T-helper 9 cell (primary cell): ENCODE measurements at places on chromosomes 3 and 15.
A peak's percentile ranks its signal among the peaks of the same experiment; 100 is the strongest.

DNA sequence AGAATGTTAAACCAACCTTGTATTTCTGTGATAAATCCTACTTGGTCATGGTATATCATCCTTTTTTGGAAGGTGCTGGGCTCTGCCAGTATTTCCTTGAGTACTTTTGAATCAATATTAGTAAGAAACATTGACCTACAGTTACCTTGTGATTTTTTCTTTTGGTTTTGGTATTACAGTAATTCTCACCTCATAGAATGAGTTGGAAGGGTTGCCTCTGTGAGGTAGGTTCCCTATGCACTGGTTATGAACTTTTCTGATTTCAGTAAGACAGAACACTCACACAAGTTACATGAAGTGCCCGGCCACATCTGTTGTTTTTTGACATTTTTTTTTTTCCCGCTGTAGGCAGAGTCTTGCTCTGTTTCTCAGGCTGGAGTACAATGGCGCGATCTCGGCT is 20.0 kb downstream of the PCCB start:
- DNase-seq: no peak

DNA sequence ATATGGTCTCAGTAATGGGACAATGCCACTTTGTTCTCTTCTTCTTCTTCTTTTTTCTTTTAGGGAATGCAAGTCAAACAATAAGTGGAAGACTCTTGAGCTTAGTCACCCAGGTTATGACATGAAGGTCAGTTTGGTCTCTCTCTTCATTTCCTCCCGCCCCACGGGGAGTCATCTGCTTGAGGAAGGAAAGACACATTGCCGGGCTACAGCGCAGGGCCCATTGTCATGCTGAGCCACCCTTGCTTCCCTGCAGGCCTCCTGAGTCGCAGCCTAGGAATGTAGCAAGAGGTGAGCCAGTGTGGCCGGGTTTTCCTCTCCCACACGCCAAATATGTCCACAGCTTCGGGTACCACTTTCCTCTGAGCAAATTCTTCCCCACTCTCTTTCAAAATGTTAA is 47.6 kb downstream of the RAP2B start:
- no peak for DNase-seq

DNA sequence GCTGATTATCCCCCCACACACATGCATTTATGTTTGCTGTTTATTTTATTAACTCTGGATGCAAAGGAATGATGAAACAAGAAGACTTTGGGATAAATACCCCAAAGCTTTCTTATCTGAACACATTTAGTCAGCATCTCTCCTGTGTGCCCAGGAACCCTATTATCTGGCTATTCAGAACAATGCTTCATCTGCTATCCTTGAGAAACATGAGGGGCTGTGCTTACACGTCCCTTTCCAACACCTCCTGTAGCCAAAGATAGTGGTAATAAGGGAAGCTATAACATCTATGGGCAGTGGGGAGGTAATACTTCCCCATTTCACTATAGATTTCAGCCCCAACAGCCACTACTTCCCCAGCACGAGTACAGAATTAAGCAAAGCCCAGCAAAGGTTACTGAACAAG is 94.7 kb downstream of the SSR3 start:
- no peak for DNase-seq

- no peak for DNase-seq
Observed at GRCh38 chr15:34721802-34722438, 32.9 kb downstream of the GJD2 start.

DNA sequence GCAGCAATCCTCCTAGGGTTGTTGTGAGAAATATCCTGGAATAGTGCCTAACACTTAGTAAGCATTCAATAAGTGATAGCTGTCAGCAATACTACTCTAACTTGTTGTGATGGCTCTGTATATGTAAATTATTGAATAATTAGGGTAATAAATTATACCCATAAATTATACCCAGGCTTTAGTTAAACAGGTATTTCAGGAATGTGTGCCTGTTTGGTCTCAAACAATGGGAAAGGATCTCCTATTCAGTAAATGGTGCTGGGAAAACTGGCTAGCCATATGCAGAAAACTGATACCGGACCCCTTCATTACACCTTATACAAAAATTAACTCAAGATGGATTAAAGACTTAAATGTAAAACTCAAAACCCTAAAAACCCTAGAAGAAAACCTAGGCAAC is 14.8 kb upstream of the ARNT2 start:
- no peak for DNase-seq

GRCh38 chr3:72665701-72666446 is 182.4 kb downstream of the SHQ1 start:
- peak; percentile 43 for DNase-seq

DNA sequence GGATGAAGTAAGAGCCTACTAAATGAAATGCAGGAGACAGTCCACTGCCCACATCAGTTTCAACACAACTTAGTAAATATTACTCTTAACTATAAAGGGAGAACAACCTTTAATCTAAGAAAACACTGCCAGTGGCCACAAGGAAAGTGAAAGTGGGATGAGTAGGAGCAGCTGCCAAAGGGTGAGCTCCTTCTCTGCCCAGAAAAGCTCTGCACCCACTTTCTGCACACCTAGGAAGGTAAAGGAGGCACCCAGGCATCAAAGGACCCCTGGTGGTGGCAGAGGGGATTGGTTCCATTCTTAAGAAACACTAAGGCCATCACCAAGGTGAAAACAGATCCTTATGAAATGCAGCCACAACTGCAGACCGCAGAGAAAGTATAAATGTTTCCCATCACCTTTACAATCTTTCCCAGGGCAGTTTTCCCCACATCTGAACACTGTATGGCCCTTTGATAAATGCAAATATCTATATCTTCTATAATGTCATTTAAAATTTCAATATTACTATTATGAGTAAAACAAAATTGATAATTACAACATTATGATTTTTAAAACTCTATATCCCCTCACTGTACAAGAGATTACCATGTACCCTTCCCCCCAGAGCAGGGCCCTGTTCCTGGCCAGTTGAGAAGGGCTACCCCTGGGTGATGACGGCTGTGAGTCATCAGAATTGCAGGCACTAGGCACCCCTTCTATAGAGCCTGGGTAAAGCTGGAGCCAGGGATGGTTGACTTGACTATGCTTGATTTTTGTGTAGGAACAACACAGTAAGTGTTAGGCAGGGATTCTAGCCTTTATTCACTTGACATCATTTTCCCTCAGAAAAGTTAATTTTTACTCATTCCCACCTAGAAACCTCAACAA is 92.0 kb downstream of the SNRK start:
- peak; percentile 62 for DNase-seq

GRCh38 chr3:51243924-51244323 is 141.2 kb upstream of the MANF start:
- no peak for DNase-seq

DNA sequence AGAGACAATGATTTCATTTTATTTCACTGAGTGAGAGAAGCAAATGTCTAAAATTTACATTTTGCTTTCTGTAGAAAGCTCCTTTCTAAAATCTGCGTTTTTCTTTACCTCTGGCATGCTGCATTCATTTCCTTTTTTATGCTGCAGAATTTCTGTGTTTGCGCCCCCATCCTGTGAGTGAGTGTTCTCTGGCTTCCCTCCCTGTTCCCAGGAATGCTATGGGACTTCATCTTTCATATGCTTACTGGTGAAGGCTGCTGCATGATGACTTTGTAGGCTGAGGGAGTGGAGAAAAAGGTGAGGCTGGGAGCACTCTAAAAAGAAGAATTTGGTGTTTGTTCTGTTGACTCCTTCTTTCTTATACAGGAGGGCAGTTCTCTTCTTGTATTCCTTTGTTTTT is 7.7 kb upstream of the TMC3 start:
- no peak for DNase-seq

GRCh38 chr15:59247364-59247763 is 40.7 kb downstream of the LDHAL6B start:
- peak; percentile 10 for DNase-seq

DNA sequence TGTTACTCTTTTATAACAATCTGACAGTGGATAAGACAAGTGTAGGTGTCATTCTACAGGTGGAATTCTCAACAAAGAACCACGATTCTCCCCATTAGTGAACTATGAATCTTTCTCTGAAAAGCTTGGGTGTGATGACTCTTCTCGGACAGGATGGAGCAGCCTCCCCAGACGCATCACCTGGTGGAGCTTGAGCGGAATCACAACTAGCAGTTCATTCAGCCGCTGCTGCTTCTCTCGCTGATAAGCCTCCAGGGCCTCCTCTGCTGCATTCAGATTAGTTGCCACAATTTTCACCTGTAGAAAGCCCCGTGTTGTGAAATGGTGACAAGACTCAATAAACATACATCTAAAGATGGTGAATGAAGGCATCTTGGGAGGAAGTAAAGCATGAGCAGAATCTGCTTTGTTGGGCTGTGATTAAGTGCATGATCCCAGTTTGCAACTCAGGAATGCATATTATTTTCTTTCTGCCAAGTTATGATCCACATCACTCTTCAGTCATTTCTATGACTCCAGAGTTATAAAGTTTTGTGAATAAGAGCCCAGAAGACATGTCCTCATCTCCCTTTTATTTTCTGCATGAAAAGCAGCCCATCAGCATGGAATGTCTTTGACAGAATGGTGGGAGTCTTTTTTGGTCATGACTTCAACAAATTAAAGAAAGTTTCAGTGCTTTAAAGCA is 93.6 kb downstream of the BOC start:
- no peak for DNase-seq

DNA sequence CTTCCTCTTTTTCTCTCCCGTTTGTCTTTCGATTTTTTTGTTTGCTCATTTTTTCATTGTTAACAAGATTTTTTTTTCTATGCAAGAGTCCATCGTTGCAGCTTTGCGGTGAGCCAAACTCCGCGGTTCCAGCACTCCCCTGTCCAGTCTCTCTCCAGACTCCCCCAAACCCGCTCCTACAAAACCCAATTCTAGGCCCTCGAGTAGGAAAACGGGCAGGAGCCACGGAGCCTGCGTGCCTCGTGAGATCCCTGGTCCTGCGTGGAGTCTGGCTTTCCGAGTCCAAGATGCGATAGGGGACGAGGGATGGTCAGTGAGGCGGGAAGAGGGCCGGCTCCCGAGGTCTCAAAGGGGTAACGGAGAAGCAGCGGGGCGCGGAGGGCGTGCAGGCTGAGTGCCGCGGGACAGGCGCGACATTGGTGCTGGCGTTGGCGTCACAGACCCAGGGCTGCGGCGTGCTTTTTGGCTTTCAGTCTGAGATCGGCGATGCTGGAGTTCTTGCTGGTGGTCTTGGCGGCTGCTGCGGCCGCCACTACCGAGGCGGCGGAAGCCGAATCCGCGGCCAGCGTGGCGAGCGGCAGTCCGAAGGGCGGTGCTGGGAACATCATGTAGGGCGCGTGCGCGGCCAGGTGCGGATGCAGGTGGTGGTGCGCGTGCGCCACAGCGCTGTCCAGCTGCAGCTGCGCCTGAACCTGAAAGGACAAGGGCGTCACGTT is 8.5 kb downstream of the SHOX2 start:
- DNase-seq: peak; percentile 51

- DNase-seq: no peak
Observed at GRCh38 chr3:3851621-3852323, 52.5 kb downstream of the LRRN1 start.

DNA sequence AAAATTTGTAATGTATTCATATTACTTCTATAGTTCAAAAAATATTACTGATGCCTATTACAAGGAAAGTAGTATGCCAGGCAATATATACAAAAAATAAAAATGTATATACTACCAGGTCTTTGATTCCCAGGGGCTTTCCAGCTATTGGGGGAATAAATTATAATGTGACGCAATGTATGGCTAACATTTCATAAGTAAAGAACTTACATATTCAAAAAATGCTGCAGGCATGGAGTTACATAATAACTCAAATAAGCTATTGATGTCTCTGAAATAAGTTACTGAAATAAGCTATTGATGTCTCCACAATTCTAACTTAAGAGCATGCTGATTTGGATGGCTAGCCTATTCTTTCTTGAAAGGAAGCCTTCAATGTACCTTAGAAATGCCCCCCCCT is 30.2 kb downstream of the MCCC1 start:
- no peak for DNase-seq

- DNase-seq: no peak
Observed at GRCh38 chr15:95368191-95368590, 962.3 kb upstream of the NR2F2 start.

DNA sequence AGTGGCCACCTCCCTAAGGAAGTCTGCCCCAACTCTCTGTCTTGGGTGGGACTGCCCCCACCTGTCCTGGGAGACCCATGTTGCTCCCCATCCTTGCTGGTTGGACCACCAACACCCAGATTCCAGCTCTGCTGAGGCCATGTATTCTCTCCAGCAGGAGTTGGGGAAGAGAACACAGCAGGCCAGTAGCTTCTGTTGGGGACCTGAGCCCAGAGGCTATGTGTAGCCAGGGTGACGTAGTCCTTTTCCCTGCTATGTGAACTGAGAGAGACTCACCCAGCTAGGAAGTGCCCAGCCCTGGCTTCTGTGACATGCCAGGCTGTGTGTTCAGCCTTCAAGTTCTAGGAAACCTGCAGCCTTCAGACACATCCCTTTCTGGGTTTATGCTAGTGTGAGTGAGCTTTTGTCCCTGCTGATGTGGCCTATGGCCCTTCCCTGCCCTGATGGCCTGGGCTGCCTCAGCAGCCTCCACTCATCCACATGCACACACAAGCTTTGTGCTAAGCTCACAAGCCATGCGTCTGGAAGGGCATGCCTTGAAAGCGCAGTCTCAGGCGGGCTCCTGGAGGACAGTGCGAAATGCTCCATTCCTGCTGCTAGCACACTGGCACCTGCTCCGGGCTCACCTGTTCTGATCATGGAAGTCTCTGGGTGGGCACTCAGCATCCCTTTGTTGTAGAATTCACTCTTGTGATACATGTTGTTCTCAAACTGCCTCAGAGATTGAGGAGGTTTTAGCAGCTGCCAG is 42.6 kb downstream of the KY start:
- DNase-seq: no peak

DNA sequence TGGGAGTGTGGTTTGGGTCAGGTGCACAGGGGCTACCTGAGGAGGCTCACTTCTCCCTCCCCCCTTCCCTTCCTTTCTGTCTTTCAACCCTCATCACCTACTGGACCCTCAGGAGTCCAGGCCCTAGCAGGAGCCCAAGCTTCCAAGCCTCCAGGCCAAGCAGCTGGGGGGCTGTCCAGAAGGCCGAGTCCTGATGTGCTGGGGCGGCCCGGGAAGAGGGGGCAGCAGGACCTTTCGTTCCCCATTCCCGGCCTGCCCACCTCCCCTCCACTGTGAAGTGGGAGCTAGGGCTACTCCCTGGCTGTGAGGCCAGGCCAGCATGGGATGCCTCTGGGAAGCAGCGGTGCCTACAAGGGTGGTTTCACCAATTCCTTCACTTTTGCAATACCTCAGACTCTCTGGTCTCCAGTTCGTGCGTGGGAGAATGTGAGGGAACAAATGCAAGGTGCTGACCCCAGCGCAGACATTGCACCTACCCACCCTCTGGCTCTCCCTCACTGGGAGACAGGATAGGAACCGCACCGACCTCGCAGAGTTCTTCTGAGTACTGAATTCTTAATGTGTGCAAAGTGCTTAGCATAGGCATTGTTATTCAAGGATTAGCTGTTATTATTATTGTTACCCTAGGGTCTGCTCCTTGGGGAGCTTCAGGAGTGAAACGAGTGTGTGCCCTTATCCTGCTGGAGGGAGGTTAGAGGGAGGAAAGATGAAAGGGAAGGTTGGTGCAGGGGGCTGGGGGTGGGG is 2.5 kb downstream of the EPHB3 start:
- DNase-seq: no peak

DNA sequence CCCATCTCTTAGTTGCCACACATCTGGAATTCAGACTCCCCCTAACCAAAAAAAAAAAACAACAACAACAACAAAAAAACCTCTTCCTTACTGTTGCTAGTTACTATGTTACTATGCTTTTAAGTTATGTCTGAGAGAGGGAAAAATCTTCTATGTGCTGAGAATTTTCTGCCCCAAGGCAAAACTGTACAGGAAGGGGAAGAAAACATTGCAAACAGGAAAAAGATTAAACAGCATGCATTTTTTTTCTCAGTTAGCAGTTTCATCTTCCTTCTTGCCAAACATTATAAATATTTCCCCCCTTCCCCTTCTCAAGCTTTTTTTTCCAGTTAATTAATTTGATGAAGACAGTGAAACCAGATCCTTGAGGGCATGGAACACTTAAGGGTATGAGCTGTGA is 1.1 kb upstream of the CD200R1 start:
- DNase-seq: no peak
